Esophagus squamous epithelium (tissue), 5 donors: ENCODE measurements at places on chromosomes 5 and 9.

GRCh38 chr5:142547445-142548380, 138.2 kb downstream of the FGF1 start:
- DNase-seq = no peak

- DNase-seq = no peak
Observed at GRCh38 chr9:131087354-131087893, 8.9 kb upstream of the AIF1L start.

DNA sequence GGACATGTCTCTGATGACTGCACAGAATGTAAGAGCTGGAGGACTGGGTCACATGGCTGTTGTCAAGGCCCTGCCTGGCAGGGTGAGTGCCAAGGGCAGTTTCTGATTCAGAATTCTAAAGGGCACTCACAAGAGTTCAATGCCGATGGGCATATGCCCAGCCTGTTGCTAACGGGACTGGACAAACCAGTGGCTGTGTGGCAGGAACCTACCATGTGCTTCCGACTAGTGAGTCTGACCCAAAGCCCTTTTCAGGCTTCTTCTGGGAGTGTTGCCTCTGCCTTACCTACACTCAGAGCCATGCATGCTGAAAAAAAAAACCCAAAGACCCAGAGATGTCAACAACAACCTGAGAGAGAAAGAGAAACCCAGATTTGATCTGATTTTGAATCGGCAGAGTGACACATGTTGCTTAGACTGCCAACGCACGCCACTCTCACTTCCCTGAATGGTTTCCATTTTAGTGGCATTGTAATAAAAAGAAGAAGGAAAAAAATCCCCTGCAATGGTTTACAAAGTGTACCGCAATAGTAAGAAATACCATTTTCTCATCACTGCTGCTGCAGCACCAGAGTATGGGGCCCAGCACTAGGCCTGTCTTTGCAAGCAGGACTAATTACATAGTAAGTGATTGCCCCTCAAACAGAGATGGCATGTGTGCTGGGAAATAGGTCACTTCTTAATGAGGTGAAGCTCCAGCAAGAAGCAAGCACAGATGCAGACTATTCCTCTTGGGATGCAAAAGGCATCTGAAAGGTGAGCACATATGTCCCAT, 194.3 kb downstream of the PALM2AKAP2 start:
- DNase-seq = no peak

DNA sequence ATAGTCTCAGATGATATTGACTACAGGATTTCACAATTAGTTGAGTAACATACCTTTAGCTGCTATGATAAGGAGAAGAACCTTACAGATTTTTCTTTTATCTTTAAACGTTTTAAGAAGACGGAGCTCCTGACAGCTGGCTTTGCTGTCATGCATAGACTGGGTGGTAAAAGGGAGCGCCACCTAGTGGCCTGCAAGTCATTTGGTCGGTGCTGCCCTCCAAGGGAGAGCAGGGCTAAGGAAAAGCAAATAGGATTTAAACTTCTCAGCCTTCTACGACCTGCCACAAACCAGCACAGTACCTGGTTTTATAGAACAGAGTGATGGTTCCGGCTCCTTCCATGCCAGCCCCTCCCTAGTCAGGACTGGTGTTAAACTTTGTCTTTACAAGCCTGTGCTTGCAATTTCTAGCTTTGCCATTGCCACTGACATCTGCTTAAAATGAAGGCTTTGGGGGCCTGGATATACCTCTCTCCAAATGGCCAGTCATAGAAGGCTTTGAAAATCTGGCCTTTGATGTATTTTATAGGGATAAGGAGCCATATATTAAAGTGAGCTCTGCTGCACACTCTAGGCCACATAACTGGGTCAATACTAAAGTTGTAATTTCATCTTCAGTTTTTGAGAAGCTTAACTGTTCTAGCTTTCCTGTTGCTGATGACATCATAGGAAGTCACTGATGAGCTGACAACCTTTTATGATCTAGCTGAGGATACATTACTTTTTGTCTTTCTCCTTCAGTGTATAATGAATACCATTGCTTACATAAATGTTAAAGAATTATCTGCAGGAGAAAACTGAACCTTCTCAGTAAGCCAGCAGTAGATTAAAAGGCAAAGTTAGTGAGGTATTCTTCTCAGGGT, 31.1 kb upstream of the ADAMTSL1 start:
- no peak for DNase-seq

GRCh38 chr9:16744394-16744793, 126.1 kb downstream of the BNC2 start:
- DNase-seq = no peak

GRCh38 chr5:83377131-83377865, 94.2 kb upstream of the VCAN start:
- no peak for DNase-seq

GRCh38 chr5:71597001-71597400, 9.9 kb downstream of the MCCC2 start:
- no peak for DNase-seq

GRCh38 chr9:104927216-104927911, 591 bp downstream of the ABCA1 start:
- DNase-seq = no peak

DNA sequence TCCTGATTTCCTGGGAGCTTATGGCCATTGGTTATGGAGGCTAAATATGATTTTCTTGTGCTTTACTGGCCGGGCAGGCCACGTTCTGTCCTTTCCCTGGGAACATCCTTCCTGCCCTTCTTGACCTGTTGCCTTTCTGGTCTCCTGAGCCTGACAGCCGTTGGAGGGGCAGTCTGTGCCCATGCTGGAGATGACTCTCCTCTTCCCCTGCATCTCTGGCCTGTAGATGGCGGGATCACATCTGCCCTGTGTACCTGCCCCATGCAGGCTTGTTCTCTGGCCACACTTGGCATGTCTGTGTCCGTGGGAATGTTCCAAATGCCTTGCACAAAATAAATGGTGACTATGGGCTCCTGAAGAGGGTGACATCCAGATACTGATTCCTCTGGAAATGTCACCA, 253.1 kb upstream of the IRX4 start:
- DNase-seq = no peak

DNA sequence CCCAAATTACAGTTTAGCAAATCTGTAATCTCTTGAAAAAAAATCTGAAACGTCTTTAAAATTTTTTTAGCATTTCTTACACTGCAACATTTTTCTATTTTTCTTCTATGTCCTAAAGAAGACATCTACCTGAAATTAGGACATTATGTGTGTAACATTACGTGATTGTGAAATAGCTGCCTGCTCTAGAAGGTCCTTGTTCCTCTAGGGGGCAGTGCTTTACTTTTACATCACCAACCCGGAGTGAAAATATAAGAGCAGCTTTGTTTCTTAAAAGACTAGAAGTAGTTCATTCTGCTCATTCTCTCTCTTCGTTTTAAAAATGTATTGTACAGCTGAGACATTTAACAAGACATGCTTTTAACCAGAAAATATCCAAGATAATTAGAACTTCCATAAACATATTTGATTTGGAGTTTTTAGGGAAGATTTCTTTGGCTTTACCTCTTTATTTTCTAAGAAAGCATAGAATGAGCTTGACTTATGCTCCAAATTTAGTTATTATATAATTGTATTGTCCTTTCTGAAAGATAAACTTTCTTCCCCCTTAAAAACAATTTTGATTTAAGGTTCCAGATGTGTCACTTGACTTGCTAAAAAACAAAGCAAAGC, 48.1 kb upstream of the RIOK2 start:
- no peak for DNase-seq

GRCh38 chr5:88490874-88491273, 222.2 kb upstream of the TMEM161B start:
- no peak for DNase-seq

DNA sequence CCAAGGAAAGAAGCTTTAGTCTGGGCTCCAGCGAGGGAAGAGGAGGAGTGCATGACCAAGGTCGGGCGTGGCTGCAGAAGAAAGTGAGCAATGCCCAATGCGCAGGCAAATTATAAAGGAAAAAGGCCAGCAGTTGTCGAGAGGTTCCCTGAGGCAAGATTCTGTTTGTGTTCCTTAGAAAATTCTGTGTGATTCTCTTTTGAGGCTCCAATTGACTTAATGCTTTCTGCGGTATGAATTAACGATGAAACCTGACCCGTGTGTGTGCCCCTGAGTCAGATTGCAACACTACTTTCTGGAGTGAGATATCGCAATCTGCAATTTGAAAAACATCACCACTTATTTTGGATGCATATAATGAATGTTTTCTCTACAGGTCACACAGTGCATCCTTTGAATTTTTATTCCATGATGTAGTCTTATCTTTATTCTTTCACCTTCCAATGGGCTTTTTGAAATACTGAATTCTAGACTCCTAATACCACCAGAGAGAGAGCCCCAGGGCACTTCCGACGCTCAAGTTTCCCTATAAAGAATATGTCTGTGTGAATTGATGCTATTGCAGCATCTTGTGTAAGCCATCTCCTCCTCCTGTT, 117.9 kb upstream of the IL6ST start:
- no peak for DNase-seq

- no peak for DNase-seq
Observed at GRCh38 chr9:91948597-91949391, 1.2 kb downstream of the ROR2 start.

GRCh38 chr5:150638488-150639376, 1.7 kb upstream of the SYNPO start:
- no peak for DNase-seq

DNA sequence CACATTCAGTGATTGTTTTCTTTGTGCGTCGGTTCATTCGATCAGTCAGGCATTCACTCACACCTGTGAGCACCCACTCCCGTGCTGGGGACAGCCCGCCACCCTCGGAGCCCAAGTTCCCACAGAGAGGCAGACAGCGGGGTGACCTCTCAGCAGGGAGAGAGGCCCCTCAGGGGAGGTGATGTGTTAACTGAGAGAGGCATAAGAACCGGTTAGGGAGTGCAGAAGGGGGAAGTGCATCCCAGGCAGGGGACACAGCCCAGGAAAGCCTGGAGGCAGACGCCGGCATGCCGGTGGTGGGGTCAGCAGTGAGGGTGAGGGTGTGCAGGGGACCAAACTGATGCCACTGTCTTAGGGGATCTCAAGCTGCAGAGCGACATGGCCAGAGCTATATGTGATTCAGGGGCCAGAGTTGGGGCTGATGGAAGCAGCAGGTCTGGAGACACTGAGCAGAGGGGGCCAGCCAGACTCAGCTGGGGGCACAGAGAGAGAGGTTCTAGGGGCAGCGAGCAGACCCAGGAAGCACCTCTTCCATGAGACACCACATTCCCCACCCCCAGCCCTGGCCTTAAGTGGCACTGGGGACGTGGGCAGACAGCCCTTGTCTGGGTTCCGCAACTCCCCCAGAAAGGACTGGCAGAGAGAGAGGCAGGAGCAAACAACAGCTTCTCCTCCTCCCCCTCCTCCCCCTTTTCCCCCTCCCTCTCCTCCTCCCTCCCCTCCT, 35.9 kb downstream of the HK3 start:
- no peak for DNase-seq

- DNase-seq = no peak
Observed at GRCh38 chr5:54024466-54024865, 285.9 kb downstream of the ARL15 start.

DNA sequence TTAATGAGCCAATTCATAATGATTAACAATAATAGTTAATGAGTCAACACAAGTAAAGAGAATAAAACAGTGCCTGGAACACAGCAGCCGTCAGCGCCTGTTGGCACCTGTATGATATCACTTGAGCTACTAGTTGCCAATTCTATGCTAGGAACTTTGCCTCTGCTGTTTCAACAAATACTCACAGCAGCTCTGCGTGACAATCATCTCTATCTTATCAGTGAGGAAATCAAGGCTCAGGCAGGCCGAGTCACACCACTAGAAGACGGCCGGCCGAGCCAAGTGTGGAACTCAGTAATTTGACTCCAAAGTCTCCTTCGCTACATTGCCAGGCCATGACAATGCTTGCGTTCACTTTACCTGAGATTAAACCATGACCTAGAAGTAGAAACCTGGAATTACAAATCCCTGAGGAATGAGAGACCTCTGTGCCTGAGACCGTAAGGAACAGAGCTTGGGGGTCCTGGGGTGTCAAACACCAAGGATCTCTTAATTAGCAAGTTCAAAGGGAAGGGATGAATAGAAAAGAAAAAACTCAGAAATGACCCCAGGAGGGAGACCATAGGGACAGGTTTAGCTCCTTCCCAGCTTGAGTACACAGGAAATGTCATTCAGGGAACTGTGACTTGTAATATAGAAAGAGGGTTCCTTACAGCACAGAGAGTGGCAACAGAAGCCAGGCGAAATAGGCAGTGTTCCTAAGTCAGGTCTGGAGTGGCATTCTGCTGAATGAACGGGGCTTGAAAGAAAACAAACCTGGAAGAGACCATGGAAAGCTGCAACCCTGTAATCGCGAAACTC, 109.1 kb downstream of the SUSD1 start:
- DNase-seq = no peak

DNA sequence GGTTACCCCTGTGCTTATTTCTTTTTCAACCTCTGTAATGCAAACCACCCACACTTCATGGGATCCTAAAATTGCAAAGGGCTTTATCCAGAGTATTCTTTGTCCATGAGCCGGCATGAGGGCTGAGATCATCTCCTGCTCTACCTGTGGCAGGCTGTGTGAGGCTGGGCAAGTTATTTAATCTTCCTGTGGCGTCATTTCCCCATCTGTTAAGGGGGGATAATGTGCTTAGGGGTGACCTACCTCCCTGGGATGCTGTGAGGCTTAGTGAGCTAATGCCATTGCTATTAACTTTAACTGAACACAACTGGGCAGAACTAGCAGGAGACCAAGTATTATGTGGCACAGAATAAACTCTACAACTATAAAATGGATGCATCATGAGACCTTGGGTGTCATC, 17.0 kb downstream of the FRMPD1 start:
- no peak for DNase-seq

GRCh38 chr5:172622091-172623046, 18.7 kb upstream of the NEURL1B start:
- no peak for DNase-seq

- no peak for DNase-seq
Observed at GRCh38 chr5:91898898-91899297, 515.8 kb upstream of the ARRDC3 start.

- no peak for DNase-seq
Observed at GRCh38 chr9:135156525-135157510, 69.3 kb downstream of the OLFM1 start.

DNA sequence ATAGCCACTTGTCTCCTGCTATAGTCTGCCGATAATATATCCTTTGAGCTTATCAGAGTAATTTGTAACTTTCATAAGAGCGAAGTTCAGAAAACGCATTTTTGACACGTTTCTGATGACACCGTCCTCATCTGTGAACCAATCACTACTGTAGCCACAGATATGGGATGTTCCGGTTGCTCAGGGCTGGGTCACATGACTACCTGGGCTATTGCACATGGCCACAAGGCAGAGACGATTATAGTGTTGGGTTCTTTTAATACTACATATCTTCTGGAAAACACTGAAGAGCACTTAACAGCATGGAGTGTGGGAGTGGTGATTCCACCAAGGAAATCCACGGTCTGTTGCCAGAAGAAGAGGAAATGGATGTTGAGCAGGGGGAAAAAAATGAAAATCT, 115.0 kb upstream of the ADRA1B start:
- DNase-seq = no peak

GRCh38 chr9:38073882-38074281, 4.9 kb upstream of the SHB start:
- no peak for DNase-seq

- no peak for DNase-seq
Observed at GRCh38 chr9:15135164-15135792, 171.7 kb downstream of the TTC39B start.
